IMR-90 (cell line): ENCODE measurements at places on chromosomes 3 and 15. TPM values are rescaled to one million over a fixed set of nuclear protein-coding genes. Genes with fewer than 3 reads are reported as not detected.

TARS3 gene
- 9.3 and 10.0 TPM in 2 replicates for total RNA-seq

NIPA2 gene
- 38.0 and 78.6 TPM in 2 replicates for total RNA-seq

CHRFAM7A gene
- total RNA-seq, result 0.18 TPM in 1 of 2 replicates, not detected in the other

PLA2G4E gene
- not detected in 2 replicates for total RNA-seq

CPB1 gene
- not detected in 2 replicates for total RNA-seq

CNTN3 gene
- total RNA-seq, result 3.3 and 3.6 TPM in 2 replicates

BMF gene
- total RNA-seq, result 1.7 and 2.9 TPM in 2 replicates

MST1 gene
- total RNA-seq, result 1.1 and 1.3 TPM in 2 replicates

POTEB3 gene
- not detected in 2 replicates for total RNA-seq
